ENCODE measurements at places on chromosomes 1 and 21.

DNA sequence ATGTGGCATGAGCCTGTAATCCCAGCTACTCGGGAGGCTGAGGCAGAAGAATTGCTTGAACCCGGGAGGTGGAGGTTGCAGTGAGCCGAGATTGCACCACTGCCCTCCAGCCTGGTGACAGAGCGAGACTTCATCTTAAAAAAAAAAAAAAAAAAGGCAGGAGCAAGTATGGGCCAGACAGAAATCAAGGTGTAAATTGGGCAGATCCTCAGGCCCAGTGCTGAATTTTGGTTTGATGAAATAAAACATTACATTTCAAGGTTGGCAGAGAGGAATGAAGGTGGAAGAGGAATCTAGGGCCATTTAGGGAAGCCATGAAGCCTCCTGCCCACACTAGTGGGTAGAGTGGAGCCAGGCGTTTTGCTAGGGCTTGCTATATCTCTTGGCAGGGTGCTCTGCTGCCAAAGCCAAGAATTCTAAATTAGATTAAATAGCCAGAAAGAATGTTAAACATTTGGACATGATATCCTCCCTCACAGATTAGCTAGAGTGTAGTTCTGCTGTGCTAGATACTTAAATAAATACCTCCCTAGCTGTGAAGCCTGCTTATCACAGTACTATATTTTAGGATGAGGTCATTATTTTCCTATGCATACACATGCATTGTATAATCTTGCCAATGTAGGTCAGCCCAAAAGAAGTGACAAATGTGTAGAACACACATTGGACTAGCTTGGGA lies 16.6 kb upstream of the LGALS8 start:
- DNase-seq: no peak

DNA sequence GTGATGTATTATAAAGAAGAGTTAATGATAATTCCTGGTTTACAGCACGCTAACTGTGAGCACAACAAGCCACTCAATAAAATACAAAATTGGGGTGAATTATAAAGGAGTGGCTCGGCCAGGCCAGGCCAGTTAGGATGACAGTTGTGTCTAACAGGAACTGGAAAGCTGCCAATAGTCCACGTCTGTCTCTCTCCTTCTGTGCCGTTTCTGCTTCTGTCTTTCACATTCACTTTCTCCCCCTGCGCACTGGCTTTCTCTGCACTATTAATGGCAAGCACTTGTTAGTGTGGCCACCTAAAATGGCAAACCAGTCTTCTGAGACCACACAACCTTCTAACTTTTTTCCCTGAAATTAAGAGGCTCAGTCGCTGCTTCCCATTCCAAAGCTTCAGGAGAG lies 394.3 kb downstream of the NTNG1 start:
- DNase-seq: peak; percentile 18

- no peak for DNase-seq
Observed at GRCh38 chr21:43024439-43025136, 50.2 kb downstream of the PKNOX1 start.

- peak; percentile 67 for DNase-seq
Observed at GRCh38 chr1:32063261-32063681, 9.5 kb upstream of the TMEM39B start.

DNA sequence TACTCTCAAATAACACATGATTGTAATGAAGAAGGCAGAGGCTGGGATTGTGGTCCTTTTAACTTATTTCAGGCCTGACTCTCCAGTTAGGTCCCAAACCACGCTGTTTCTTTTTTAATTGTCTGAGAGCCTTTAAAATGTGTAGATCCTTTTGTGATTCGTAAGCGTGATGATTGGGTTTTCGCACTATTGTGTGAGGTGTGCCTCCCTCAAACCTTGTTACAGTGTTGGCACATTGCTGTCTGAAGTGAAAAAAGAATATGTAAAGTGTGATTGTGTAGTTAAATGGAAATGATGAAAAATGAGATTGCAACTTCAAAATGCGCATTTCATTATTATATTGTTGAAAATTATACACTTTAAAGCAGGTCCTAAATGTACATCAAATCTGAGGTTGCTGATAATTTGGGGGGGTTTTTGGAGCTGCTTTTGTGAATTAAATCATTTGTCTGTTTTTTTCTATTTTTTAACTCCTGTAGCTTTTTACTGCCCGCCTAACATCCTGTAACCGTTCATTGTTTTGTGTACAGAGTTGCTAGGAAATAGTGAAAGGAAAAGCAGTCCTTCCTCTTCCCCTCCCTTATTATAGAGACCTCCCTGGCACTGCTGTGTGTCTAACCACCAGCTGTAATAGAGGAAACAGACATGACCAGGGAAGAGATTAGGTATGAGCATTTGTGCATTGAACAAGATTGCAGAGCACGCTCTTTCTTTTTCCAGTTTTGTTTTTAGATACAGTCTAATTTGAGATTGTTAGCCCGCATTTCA lies 43.3 kb downstream of the IARS2 start:
- DNase-seq: peak; percentile 96

DNA sequence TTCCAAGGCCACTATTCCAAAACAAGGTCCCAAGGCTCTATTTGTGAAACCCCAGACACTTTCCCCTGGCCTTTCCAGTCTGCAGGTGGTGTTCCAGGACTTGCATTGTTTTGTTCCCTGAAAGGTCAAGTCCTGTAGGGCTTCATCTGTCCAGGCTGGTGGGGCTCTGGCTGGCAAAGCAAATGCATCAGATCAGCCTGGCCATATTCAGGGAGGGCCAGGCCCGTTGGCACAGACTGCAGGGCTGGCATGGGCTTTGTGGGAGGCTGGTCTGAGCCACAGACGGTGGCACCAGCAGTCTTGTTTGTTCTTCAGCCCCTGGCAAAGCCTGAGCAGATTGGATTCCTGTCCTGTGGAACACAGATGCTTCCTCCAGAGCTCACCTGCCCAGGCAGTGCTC lies 93.0 kb downstream of the SPATA46 start:
- no peak for DNase-seq

GRCh38 chr1:237975903-237976302 lies 85.2 kb upstream of the ZP4 start:
- no peak for DNase-seq

DNA sequence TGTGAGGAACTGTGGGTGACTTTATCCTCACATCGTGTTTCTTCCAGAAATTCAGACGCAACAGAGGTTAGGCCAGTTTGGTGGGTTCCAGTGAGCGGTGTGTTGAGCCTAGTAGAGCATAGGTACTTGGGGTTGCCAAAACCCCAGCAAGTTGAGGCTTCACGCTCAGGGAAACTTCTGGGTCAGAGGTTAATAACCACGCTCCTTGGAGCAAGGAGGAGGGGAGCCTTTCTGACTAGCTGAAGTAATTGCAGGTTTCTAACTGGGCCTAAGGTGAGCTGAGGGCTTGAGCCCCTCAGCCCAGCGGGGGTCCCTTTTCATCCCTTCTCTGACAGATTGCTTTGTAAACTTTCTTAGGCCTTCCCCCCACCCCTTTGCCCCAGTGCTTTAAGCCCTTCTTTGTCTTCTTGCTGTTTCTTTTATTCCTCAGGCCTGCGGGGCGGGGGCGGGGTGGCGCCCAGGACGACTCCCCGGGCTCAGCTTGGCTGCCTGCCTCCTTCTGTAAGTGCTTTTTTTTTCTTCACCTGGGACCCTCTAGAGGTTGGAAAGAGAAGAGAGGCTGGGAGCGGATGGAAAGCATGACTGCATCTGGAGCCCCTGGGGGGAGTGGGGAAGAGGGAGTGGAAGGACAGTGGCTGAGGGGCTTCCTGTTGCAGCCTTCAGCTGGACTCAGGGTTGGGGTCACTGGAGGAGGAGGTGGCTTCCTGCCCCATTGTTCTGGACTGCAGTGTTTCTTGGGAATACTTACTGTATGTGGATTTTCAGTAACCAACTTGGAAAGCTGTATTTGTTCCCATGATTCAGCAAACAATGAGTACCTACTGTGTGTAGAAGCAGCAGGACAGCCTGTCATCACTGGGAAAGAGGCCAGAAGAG lies 1.3 kb upstream of the ZNF436 start:
- DNase-seq: no peak

Data from common myeloid progenitor, CD34-positive (primary cell).